Common myeloid progenitor, CD34-positive (primary cell): ENCODE measurements at places on chromosomes 12 and 14.

DNA sequence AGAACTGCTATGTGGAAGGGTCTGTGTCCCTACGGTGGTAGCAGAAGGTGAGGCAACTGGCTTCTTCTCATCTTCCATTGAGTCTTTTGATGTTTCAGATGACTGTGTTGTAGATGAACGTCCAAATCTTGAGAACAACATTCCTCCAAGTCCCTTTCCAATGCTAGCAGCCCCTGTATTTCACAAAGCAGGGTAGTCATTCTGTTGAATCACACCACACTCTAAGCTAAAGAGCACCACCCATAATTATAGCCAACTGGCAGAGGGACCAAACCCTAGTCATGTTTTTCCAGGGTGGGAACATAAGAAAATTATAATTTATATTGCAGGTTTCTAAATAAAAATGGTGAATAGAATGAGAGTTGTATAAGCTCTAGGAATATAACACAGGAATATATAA is 98.7 kb downstream of the DDHD1 start:
- no peak for DNase-seq

- DNase-seq: no peak
These were observed 43.7 kb downstream of the DEGS2 start for GRCh38 chr14:100115726-100116125.

DNA sequence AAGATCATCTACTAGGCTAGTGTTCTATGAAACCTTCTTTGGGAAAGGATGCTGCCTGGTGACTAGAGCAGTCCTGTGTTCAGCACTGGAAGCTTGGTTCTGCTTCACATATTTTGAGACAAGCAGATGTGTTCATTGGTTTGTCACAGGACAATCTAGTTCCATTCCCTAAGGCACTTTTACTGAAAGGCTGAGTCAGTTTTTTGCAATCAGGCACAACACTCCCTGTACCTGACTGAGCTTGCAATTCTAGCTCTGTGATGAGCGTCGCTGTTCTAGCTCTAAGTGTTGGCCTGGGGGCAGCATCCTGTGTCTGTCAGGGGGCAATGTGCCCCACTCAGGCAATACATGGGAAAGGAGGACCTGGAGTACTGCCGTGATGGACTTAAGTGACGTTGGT is 144.4 kb downstream of the CAND1 start:
- DNase-seq: no peak

GRCh38 chr12:26633591-26634210 is 199.3 kb downstream of the ITPR2 start:
- no peak for DNase-seq

GRCh38 chr12:122009741-122010140 is 11.9 kb upstream of the BCL7A start:
- DNase-seq: no peak

DNA sequence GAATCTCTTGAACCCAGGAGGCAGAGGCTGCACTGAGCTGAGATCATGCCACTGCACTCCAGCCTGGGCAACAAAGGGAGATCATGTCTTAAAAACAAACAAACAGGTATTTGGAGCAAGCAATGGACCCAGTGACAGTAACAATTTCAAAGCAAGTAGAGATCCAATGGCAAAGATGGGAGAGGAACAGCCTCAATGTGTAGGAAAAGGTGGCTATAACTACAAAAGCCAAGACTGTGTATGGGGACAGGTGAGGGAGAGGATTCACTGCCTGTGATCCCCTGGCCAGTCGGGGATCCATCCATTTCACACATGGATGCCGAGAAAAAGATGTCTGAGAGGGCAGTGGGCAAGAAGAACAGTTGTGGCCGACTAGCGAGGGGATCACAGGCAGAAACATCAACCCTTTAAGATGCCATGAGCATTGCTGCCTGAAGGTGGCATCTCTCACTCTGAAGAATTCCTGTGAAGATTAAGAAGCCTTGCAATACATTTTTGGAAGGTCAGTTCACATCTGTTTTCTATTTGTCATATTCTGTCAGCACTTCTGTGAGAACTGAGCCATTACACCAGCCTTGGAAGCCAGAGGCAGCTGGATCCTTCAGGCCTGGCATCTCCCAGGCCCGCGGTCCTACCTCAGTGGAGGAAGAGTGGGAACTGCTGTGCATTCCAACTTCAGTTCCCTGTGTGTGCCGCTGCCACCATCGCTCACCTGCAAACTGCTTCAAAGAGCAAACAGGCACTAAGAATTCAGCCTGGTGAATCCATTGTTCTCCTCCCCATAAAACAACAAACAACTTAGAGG is 54.5 kb upstream of the FRS2 start:
- DNase-seq: peak; percentile 39

DNA sequence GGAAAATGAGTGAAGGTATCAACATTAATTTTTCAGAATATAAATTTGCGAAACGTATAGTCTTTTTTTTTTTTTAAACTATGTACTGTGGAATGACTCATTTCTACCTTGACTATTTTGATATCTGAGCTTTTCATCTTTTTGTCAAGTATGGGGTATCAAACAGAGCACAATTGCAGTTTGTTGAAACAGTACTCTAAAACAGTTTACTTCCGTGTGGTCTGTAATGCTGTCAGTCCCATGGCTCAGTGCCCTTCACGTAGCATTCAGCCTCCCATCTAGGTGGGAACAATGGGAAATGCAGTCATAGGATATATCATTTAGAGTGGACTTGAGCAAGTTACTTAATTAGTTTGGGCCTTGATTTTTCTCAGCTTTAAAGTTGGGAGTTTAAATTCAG is 139.5 kb downstream of the ERC1 start:
- no peak for DNase-seq

- DNase-seq: no peak
These were observed 82.8 kb downstream of the SLC25A47 start for GRCh38 chr14:100405760-100406455.

DNA sequence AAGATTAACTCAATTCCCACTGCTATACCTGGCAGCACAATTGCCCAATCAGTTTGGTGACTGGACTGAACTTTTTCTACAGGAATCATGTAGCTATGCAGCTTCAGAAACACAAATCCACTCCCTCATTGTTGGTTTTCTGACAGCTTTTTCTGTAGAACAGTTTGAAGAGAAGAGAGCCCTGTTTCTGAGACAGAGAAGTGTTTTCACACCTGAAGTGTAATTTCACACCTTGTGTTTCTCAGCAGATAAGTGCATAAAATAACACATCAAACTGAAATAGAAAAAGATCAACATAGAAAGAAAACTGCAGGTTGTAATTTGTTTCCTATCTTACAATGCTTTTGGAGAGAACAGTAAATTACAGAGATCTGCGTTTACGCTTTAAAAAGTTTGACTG is 335.6 kb downstream of the SNAPC1 start:
- DNase-seq: no peak

GRCh38 chr12:674272-674781 is 11.1 kb upstream of the NINJ2 start:
- peak; percentile 76 for DNase-seq

GRCh38 chr12:58368001-58368400 is 426.6 kb downstream of the ATP23 start:
- DNase-seq: no peak
